ENCODE measurements at places on chromosomes 4 and X. TPM values are rescaled to one million over a fixed set of nuclear protein-coding genes. Genes with fewer than 3 reads are reported as not detected.

- DNase-seq, result no peak
These were observed 52.5 kb upstream of the GRPEL1 start for GRCh38 chr4:7120341-7120740.

GRCh38 chrX:149433451-149433850 is 71.7 kb downstream of the IDS start:
- no peak for DNase-seq

LRP2BP gene
- total RNA-seq, result 2.6 TPM

GRCh38 chr4:96827086-96827485 is 987.2 kb downstream of the PDHA2 start:
- DNase-seq, result no peak

DNA sequence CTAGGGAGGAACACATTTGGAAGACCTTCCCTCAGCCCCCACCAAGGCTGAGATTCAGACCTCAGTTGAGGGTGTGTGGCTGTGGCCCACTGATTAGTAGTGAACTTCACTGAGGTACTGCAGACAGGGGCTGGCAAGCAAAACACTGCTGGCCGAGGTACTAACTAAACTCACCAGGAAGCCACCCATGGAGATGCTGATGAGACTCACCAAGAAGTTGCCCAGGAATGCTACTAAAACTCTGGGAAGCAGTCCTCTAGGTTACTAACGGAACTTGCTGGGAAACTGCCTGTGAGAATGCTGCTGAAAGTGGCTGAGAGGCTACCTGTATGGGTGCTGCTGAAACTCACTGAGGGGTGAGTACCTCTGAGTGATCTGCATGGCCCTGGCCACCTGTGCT is 372.4 kb upstream of the RPS6KA3 start:
- no peak for DNase-seq

- no peak for DNase-seq
These were observed 59.7 kb upstream of the IQSEC2 start for GRCh38 chrX:53340852-53341645.

DNA sequence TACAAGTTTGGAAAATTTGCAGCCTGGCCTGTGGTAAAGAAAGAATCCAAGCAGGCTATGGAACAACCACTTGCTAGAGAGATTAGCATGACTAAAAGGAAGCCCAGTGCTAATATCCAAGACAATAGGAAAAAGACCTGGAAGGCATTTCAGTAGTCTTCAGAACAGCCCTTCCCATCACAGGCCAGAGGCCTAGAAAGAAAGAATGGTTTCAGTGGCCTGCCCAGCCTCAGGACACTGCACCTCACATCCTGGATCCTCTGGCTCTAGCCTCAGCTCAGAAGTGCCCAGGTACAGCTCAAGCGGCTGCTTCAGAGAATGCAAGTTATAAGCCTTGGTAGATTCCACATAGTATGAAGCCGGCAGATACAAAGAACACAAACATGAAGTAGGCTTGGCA is 449.8 kb upstream of the AR start:
- no peak for DNase-seq

MANBA gene
- 22.4 TPM for total RNA-seq

BEX3 gene
- 164 TPM for total RNA-seq
